ENCODE measurements at places on chromosomes 12 and 14.

- no peak for DNase-seq
These were observed 1047.6 kb downstream of the AACS start for GRCh38 chr12:126112849-126113248.

DNA sequence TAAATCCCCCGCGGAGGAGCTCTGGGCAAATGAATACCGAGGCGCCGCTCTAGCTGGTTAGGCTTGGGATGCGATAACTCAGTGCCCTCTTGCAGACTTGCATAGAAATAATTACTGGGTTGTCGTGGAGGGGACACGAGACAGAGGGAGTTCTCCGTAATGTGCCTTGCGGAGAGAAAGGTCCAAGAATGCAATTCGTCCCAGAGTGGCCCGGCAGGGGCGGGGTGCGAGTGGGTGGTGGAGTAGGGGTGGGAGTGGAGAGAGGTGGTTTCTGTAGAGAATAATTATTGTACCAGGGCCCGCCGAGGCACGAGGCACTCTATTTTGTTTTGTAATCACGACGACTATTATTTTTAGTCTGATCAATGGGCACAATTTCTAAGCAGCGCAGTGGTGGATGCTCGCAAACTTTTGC is 2.5 kb upstream of the TBX5 start:
- no peak for DNase-seq

DNA sequence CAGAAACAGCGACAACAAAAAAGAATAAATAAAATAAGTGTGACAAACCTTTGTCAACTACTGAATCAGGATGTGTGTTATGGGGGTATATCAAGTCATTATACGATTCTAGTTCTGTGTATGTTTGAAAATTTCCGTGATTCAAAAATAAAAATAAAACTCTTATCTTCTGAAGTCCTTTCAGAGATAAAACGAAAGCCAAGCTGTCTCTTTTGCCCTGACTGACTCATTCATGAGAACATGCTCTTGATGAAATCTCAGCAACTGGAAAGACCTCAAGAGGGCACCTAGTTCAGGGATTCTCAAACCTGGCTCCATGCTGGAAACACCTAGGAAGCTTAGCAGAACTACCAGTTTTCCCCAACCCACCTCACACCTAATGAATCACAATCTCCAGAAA is 9.2 kb downstream of the FOXN3 start:
- no peak for DNase-seq

DNA sequence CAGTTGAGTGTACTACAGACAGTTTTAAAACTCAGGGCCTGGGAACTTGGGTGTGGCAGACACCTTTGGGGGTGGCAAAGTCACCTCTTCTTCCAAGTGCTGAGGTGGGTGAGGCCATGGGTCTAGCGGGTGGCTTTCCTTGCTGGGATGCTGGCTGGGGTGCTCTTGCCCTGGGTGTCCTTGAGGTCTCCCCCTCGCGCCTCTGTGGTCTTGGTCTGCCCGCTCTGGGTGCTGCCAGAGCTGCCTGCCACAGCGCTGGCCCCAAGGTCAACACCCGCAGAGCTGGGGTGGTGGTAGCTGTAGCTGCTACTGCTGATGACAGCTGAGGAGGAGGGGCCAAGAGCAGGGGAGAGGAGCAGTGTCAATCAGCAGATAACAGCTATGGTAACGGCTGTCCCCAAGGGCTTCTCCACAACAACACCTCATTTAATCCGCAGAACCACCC is 6.8 kb downstream of the KRT74 start:
- no peak for DNase-seq

DNA sequence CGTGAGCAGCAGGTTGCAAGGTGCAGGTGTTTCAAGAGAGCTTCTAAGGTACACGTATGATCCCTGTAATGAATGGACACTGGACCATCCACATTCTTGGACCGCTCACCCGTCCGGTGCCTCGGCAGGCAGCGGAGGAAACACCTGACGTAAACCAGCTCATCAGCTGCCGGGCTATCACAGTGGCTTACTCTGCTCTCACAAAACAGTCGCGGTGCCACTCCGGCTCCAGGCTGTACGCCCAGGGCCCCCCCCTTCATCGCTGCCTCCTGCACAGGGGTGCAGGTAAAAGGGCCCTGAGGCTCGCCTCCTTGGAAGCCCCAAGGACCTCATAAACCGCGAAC is 436 bp downstream of the VPS33A start:
- no peak for DNase-seq

DNA sequence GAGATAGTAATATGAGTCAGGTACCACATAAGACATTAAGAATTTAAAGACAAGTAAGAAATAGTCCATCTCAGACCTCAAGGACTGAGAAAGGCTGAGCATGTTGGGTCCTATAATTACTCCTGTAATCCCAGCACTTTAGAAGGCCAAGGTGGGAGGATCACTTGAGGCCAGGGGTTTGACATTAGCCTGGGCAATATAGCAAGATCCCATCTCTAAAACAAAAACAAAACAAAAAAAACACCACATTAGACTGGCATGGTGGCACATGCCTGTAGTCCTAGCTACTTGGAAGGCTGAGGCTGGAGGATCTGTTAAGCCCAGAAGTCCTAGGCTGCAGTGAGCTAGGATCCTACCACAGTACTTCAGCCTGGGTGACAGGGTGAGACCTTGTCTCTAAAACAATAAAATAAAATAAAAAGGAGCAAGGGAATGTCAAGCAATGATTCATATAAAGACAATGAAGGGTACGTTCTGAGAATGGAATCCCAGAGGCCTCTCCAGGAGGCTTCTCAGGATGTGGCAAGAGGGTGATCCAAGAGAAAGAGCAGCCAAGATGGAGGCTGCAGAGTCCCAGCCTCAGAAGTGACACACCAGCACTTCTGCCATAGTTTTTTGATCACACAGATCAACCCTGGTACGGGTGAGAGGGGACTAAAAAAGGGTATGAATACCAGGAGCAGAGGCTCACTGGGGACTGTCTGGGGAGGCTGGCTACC is 206.4 kb downstream of the CRADD start:
- DNase-seq = no peak

GRCh38 chr14:105577314-105577861 is 51.0 kb downstream of the TMEM121 start:
- peak; percentile 22 for DNase-seq

GRCh38 chr12:20410734-20411133 is 42.4 kb downstream of the PDE3A start:
- DNase-seq = no peak

GRCh38 chr14:73744874-73745529 is 30.8 kb upstream of the PNMA1 start:
- no peak for DNase-seq

- peak; percentile 53 for DNase-seq
These were observed 1.3 kb upstream of the DYRK2 start for GRCh38 chr12:67647181-67647798.

- no peak for DNase-seq
These were observed 34.9 kb downstream of the GABARAPL1 start for GRCh38 chr12:10247436-10248058.

DNA sequence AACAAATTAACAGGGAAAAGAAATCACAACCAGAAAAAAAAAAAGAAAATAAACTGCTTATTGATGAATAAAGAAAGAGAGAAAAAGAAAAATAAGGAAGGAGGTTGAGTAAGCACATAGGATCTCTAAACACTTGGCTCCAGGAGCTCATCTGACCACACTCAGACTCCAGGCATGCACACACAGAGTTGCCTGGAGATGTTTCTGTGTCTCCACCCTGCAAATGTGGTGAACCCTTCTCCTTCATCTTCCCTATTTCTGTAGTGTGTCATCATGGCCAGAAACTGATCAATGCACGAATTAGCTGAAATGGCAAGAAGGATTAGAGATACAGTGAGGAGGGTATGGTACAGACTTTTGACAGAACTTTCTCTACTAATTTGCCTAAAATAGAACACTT is 20.2 kb downstream of the OR4N2 start:
- no peak for DNase-seq

DNA sequence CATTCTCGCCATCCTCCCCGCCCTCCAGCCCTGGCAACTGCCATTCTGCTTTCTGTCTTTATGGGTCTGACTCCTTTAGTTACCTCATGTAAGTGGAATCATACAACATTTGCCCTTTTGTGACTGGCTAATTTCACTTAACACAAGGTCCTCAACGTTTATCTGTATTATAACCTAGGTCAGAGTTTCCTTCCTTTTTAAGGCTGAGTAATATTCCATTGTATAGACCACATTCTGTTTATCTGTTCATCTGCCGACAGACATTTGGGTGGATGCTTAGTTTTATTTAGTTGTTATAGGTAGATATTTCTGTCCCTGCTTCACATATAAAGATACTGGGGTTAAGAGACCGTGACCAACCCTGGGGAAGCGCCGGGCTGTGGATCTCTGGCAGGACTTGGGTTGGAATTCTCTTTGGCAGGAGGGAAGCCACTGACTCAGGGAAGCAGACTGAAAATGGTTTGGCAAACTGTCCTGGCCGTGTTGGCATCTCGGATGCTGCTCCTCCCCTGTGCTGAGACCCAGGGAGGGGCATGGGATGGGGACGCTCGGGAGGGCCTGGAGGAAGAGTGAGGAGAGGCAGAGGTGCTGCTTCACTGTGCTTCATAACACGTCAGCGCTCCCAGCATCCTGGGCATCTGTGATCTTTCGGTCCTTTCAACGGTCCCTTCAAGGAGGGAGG is 38.9 kb downstream of the TEAD4 start:
- DNase-seq = no peak

- no peak for DNase-seq
These were observed 368.7 kb upstream of the GARIN6 start for GRCh38 chr12:99278899-99279298.

DNA sequence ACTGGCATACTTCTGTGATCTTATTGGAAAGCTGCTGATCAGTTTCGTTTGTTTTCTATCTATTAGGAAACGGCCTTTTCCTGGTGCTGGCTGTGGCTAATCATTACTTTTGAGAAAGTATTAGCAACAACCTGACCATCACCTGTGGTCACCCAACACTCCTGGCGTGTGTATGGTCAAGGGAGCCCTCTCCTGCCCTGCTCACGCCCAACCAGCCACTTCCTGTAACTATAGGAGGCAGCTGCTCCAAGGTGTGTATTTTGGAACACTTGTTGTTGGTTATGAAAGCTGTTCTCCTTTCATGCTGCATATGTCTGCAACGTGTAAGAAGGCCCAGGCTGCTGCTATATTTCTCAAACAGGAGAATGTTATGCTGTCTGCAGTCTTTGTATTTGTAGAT is 1582.8 kb downstream of the AACS start:
- DNase-seq = no peak

- DNase-seq = no peak
These were observed 84.7 kb downstream of the DERA start for GRCh38 chr12:15995801-15996200.

- DNase-seq = no peak
These were observed 99.2 kb upstream of the AMN1 start for GRCh38 chr12:31828071-31828470.

- peak; percentile 51 for DNase-seq
These were observed at the start of gene DENND5B for GRCh38 chr12:31590642-31591379. Gene DENND5B, minus strand, starts transcription at chr12:31591136. Its CDS starts 304 bp downstream, at chr12:31590832.

Measured in activated T-cell treated with anti-CD3 and anti-CD28 coated beads, Interleukin-2, amount 50 U/mL, for 24 hours (primary cell).